Activated naive CD4-positive, alpha-beta T cell treated with anti-CD3 and anti-CD28 coated beads for 36 hours (primary cell): ENCODE measurements at places on chromosomes 7 and 10. TPM values are rescaled to one million over a fixed set of nuclear protein-coding genes. Genes with fewer than 3 reads are reported as not detected.

GRCh38 chr10:18583575-18584270 is 67.7 kb downstream of the NSUN6 start:
- no peak for DNase-seq

- DNase-seq = no peak
Observed at GRCh38 chr7:74717889-74718288, 55.9 kb upstream of the NCF1 start.

DNA sequence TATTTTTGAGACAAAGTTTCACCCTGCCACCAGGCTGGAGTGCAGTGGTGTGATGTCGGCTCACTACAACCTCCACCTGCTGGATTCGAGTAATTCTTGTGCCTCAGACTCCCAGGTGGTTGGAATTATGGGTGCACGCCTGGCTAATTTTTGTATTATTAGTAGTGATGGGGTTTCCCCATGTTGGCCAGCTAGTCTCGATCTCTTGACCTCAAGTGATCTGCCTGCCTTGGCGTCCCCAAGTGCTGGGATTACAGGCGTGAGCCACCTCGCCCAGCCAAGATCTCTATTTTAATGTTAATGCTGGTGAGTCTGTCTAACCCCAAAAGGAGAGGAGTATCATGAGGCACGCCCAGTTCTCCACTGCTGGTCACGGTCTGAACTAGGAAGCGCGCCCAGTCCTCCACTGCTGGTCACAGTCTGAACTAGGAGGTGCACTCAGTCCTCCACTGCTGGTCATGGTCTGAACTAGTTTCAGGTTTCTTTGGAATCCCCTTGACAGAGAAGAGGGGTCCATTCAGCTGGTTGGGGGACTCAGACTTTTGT is 5.6 kb upstream of the LRRC27 start:
- no peak for DNase-seq

DNA sequence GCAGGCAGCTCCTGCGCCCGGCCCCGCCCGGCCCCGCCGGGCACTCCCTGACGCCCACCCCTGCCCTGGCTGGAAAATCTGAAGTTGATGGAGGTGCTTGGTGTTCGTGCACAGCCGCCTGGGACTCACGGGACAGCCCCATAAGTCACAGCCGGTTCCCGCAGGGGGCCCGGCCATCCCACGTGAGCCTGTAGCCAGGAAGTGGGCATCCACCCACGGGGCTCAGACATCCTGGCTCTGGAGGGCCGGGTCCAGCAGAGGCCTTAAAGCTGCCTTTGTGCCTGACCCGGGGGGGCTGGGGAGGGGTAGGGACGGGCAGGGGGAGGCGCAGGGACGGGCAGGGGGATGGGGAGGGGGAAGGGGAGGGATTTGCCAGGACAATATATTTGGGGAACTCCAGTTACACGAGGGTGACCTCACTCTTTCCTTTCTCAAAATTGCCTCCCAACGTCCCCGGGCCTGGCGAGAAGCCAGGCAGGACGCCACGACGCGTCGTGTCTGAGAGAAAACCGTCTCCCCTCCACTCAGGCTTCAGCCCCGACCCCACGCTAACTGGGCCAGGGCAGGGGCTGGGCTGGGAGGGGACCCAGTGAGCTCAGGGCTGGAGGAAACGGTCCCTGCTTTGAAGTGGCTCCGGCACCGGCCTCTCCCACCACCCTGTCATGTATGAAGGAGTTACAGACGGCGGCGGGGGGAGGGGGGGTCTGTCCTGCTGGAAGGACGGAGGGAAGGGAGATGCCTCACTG is 82.1 kb upstream of the PDGFA start:
- DNase-seq = peak; percentile 96

Gene FAM180A
- not detected for total RNA-seq

- DNase-seq = no peak
Observed at GRCh38 chr7:87570178-87570577, 30.5 kb downstream of the ABCB1 start.
